ENCODE measurements at places on chromosomes 16 and 17. TPM values are rescaled to one million over a fixed set of nuclear protein-coding genes. Genes with fewer than 3 reads are reported as not detected.

Gene NACA2
- not detected for total RNA-seq

Gene SKAP1
- total RNA-seq, result 11.4 TPM

Gene ZG16
- total RNA-seq, result not detected

Gene SDK2
- 0.07 TPM for total RNA-seq

DNA sequence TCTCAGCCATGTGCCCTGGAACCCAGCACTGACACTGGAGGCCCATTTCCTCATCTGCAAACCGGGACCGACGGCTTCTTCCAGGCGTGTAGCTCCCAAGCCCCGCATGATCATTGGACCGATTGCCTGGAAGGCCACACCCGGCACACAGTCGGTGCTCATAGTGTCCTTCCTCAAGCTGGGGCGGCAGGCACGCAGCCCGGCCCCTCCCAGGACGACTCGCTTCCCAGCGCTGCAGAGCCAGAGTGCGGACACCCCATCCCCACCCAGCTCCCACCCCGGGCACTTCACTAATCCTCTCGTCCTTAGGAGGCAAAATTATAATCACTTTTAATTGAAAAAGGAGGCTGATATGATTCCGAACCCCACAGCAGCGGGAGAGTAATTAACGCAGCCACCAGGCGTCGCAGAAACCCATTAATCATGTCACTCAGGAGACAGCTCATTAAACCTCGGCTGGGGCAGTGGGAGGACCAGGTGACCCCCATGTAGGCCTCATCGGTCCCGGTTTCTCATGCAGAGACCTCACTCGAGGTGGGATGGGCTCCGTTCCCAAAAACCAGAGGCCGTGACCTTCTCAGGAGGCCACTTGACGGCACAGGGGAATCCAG is 33.1 kb downstream of the ZNF469 start:
- DNase-seq, result no peak

- peak; percentile 52 for DNase-seq
Measured at GRCh38 chr17:78315355-78316114, 44.3 kb downstream of the SOCS3 start.

GRCh38 chr16:48958681-48959080 is 323.0 kb downstream of the CBLN1 start:
- no peak for DNase-seq

DNA sequence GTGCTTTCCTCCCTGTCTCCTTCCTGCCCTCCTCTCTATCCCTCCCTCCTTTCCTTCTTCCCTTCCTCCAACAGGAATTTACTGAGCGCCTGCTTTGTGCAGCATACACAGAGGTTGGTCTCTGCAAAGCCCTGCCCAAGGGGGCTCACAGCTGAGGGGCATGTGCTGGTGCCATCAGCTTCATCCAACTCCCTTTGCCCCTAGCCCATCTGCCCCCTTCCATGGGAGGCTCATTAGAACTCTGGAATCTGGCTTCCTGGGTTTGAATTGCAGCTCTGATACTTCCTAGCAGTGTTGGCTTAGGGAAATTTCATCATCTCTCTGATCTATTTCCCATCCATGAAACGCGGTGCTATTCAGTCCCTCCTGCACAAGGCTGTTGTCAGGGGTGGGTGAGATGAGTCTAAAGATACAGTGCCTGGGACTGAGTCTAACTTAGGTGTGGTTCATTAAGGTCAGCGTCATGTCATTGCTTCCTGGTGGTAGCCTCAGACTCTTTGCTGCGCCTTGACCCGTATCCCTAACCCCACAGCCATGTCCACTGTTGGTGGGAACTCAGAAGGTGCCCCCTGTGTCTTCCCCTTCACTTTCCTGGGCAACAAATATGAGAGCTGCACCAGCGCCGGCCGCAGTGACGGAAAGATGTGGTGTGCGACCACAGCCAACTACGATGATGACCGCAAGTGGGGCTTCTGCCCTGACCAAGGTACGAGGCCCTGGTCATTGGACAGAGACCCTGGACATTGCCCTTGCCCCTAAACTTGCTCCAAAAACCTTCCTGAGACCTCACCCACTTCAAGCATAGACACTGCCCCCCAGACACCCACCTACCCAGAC is 10.3 kb downstream of the MMP2 start:
- DNase-seq, result no peak

GRCh38 chr17:32588135-32588534 is 101.3 kb downstream of the CDK5R1 start:
- no peak for DNase-seq

GRCh38 chr17:56608944-56609343 is 15.4 kb downstream of the NOG start:
- DNase-seq, result no peak

- no peak for DNase-seq
Measured at GRCh38 chr16:22961206-22961605, 147.2 kb downstream of the HS3ST2 start.

GRCh38 chr17:71553381-71553780 is 567.4 kb upstream of the SOX9 start:
- DNase-seq, result no peak

DNA sequence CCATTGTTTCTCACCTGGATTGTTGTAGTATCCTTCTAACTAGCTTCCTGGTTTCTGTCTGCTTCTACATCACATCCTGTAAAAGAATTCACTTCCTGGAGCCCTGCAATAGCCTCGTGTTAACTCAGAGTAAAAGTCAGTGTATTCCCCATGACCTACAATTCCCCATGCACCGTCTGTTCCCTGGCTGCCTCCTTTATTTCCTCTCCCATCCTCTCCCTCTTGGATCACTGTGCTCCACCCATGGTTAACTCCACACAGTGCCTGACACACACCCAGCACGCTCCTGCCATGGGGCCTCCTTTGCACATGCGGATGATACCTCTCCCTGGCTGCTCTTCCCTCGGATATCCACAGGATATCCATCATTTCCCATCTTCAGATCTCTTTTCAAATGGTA is 301.4 kb upstream of the IRX3 start:
- DNase-seq, result no peak

Data from epithelial cell of proximal tubule (primary cell).